ENCODE measurements at places on chromosomes 2 and 18.
A peak's percentile ranks its signal among the peaks of the same experiment; 100 is the strongest.

- no peak for DNase-seq
These were observed 133.5 kb downstream of the ASB1 start for GRCh38 chr2:238560234-238560633.

- DNase-seq, result no peak
These were observed 120.9 kb downstream of the DHRS9 start for GRCh38 chr2:169190197-169190775.

GRCh38 chr2:31704561-31705212 is 123.9 kb upstream of the SRD5A2 start:
- no peak for DNase-seq

- no peak for DNase-seq
These were observed 67.3 kb upstream of the SPOPL start for GRCh38 chr2:138433995-138434951.

GRCh38 chr2:156356014-156356754 is 23.7 kb upstream of the NR4A2 start:
- DNase-seq, result peak; percentile 62

GRCh38 chr2:211875488-211875887 is 663.1 kb downstream of the ERBB4 start:
- no peak for DNase-seq

DNA sequence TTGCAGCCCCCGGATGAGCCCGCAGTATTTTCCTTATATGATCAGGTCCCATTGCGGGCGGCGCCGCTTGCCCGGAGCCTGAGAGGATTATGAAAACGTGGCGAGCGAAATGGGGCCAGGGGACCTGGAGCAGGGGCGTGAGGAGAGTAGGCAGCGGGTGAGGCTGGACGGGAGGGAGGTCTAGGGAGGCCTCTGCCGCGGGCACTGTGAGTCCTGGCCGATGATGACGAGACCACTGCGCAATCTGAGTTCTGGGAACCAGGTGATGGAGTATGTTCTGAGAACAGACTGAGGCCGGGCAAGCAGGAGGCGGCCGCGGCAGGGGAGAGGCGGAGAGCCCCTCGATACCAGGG is 790 bp upstream of the ACAA2 start:
- peak; percentile 5 for DNase-seq

DNA sequence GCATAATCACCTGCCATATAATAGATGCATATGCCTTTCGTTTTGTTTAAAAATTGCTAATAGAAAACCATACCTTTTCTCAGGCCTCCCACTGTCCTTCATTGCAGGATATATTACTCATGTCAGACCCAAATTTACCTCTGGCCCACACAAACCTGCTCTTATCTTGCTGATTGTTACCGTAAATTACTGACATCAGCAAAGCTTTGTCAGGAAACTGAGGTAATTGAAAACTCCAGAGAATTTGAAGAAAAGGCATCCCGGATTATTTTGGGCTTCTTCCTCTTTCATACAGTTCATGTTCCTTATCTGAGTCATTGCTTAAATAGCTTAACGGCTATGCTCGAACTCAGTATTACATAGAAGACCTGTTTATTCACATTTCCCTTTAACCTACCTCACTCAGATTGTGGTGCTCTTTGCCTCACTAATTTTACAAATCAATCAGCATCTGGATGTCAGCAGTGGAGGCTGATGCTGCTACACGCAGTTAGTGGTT is 145.7 kb downstream of the ZEB2 start:
- DNase-seq, result no peak

DNA sequence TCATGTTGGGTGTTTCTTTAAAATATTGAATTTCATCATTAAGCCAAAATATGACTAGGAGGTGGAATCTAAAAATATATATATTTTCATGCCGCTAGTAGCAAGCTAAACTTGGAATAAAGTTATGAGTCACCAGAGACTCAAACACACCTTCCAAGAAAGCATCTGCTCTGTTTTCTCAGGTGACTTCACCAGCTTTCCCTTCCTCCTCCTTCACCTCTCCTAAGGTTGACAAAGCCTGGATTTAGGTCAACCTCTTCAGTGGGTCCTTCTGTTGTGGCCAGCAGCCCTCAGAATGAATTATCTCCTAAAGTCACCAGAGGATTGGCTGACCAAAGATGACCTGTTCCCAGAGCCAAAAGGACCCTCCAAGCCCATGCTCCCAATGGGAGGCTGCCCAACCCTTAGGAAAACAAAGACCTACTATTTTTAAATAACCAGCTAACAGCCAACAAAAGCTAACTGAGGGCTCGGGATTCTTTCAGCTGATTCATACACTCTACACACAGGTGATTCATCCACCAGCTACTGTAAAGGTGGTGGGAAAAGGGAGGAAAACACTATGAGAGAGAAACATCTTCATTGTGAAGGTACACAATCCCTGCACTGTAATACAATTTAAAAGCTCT is 113.9 kb downstream of the MYO5B start:
- DNase-seq, result peak; percentile 35

DNA sequence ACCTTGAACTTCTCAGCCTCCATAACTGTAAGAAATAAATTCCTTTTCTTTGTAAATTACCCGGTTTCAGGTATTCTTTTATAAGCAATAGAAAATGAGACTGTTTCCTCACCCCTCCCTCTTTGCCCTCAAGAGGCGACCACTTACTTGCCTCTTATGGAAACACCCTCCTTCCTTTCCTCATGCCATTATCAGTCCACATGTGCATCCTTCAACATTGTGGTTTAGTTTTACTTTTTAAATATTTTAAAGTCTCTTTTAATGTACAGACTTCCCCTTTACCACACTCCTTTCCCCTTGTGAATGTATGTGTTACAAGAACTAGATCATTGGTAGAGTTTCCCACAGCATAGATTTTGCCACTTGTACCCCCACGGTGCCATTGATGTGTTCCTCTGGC is 202.4 kb upstream of the SIX2 start:
- DNase-seq, result no peak

- no peak for DNase-seq
These were observed at the start of gene DNER for GRCh38 chr2:229714080-229714735. TSS of gene DNER (minus strand) at chr2:229714555. CDS start at chr2:229714423, 132 bp downstream.

DNA sequence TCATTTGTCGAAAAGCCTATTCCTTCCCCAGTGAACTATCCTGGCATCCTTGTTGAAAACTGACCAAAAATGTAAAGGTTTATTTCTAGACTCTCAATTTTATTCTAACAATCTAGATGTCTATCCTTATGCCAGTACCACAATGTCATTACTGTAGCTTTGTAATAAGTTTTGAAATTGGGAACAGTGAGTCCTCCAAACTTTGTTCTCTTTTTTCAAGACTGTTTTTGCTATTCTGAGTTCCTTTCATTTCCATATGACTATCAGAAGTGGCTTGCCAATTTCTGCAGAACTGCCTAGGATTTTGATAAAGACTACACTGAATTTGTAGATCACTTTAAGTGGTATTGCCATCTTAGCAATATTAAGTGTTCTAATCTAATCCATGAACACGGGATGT is 9.7 kb downstream of the STARD7 start:
- DNase-seq, result no peak

GRCh38 chr2:3282056-3282998 is 95.3 kb downstream of the EIPR1 start:
- DNase-seq, result no peak

DNA sequence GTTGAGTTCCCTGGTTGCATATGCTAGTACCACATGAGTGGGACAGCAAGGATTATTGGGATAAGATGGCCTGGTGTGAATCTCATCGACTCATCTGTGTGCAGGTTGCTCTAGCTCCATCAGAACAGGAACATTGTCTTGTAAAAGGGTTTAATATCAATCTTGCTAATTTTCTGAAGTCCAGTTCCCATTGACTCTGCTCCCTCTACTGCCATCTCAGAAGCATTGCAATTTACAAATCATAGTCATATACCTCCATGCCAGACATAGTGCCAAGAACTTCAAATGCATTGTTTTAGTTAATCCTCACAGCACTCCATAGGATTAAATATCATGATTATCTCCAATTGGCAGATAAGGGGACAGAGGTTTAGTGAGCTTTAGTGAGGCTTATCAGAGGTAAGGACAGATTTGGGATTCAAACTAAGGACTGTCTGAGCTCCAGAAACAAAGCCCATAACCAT is 4.8 kb upstream of the STAT4 start:
- DNase-seq, result peak; percentile 26

GRCh38 chr2:207897541-207898353 is 127.6 kb downstream of the PLEKHM3 start:
- DNase-seq, result no peak

- peak; percentile 48 for DNase-seq
These were observed 47.5 kb upstream of the STAM2 start for GRCh38 chr2:152222975-152223637.

GRCh38 chr2:134842930-134843490 is 4.6 kb downstream of the ACMSD start:
- no peak for DNase-seq

GRCh38 chr2:162221064-162221463 is 22.2 kb downstream of the FAP start:
- DNase-seq, result peak; percentile 36

DNA sequence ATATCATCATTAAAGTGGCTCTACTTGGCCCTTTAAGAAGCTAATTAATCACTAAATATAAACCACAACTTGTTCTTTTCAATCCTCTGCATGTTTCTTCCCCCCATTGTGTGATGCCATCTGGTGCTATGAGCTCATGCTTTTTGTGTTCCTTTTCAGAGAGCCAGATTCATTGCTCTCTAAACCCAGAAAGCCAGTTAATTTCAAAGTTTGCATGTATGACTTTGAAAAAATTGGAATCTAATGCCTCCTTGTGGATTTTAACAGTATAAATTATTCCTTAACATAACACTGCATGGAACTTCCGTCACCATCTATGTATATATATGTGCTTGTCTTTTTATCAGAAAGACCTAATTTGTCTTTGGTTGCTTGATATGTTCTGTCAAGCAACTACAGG is 31.1 kb downstream of the TMEM178A start:
- DNase-seq, result peak; percentile 54

GRCh38 chr2:169095621-169096105 is 26.3 kb downstream of the DHRS9 start:
- peak; percentile 98 for DNase-seq

- no peak for DNase-seq
These were observed 150.5 kb downstream of the COPS8 start for GRCh38 chr2:237236188-237236587.

GRCh38 chr18:78780719-78781600 is 198.7 kb upstream of the SALL3 start:
- no peak for DNase-seq

GRCh38 chr18:50030146-50030545 is 164.8 kb downstream of the MYO5B start:
- DNase-seq, result no peak

DNA sequence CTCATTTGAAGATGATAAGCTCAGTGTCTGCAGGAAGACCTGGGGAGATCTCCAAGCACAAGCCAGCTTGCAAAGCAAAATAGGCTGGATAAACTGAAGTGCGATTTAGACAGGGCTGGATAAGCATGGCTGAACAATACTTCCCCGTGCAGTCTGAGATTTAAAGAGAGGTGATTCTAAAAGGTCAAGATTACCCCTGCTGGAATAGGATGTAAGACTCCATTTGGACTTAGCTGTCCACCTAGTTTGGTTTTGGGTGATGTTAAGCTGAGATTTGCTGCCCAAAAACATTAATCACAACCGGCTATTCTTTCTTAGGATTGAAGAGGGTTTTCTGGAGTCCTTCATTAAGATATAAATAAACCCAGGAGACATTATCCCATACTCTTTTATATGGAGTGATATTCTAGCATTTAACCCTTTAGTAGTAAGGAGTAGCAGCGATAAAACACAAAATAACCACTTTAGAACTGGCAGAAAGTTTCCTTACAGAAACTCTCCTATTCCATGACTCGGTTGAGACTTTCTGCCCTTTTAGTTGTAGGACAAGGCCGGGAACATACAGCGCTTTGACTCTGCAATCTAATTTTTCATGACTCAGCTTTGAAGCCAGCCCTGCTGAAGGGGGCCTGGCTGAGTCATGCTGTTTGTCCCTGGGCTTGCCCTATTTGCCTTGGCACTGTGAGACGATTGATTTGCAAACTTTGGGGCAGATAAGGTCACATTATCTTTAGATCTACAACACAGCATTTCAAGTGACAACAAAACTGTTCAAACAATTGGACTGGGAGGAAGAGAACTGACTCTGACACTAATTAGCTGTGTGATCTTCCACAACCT is 238.2 kb downstream of the GCA start:
- DNase-seq, result no peak

DNA sequence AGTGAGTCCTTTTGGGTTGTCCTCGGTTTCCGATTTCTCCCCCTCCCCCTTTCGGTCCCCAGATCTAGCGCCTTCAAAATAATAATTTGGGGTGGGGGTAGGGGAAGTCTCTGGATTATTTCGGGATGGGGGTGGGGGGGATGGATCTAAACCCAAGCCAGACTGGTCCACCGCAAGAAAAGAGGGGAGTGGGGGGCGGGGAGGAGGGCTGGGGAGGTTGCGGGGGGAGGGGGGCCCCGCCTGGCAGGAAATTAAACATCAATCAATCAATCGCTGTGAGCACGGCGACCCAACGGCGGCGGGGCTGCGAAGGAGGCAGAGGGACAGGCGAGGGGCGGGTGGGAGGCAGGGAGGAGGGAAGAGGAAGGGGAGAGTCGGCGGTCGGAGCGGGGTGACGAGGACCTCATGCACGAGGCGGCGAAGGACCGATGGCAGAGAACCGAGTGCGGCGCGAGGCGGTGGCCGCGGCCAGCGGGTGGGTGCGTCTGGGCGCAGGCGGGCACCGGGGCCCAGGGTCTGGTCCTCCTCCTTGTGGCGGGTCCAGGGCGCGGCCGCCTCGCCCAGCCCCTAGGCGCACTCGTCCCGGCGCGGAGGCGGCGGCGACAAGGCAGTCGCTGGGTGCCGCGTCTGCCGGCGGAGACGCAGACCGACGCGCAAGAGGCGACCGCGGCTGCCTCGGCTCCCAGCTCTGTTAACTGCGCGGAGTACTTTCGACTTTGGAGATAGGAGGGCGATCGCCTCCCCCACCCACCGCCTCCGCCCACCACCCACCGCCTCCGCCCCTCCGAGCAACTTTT is 468 bp upstream of the SATB2 start:
- DNase-seq, result no peak

DNA sequence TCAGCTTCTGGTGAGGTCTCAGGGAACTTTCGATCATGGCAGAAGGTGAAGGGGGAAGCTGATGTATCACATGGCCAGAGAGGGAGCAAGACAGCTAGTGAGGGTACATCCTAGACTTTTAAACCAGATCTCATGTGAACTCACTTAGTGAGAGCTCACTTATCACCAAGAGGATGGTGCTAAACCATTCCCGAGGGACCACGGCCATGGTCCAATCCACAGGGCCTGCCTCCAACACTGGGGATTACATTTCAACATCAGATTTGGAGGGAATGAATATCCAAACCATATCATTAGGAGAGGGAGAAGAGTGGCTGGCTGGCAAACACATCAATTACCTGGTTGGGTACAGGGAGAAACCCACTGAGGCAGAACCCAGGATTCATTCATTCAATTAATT is 75.7 kb upstream of the HAAO start:
- no peak for DNase-seq

All from NCI-H226 (cell line).